ENCODE measurements at places on chromosomes 7 and 10.

GRCh38 chr10:74307061-74307651, 156.1 kb downstream of the ADK start:
- DNase-seq = no peak

DNA sequence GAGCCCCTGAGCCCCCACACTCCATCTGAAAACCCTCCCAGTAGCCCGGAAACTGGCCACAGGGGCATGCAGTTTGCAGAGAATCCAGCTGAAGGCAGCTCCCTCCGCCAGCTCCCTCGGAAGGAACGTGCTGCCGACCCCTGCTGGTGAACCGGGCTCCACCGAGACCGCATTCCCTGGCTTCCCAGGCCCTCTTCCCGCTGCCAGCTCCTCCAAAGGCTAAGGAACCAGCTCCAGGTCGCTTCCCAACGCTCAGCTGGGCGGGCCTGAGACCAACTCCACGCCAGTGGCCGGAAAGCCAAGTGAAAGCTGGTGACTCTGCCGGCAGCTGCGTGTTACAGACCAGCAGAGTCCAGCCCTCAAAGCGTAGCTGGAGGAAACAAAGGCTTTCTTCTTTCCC, 35.8 kb downstream of the GPER1 start:
- no peak for DNase-seq

DNA sequence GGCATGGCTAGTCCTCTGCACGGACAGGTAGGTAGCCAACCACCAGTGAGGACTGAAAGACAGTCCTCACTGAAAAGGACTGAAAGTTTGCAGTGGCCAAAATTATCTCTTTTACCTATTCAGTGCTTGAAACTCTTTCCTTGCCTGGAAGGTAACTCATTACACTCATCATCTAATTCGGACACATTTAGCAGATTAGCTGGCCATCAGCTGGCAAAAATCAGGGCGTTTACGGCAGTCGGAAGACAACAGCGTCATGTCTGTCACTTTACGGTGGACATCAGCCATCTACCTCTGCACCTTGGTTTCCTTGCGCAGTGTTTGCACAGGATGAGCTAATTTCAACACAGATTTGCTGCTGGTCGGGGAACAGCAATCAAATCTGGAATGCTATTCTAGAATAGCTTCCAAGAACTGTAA, 740 bp downstream of the ANXA7 start:
- peak; percentile 31 for DNase-seq

- no peak for DNase-seq
These were observed 56.0 kb upstream of the MACROH2A2 start for GRCh38 chr10:69996611-69997010.

DNA sequence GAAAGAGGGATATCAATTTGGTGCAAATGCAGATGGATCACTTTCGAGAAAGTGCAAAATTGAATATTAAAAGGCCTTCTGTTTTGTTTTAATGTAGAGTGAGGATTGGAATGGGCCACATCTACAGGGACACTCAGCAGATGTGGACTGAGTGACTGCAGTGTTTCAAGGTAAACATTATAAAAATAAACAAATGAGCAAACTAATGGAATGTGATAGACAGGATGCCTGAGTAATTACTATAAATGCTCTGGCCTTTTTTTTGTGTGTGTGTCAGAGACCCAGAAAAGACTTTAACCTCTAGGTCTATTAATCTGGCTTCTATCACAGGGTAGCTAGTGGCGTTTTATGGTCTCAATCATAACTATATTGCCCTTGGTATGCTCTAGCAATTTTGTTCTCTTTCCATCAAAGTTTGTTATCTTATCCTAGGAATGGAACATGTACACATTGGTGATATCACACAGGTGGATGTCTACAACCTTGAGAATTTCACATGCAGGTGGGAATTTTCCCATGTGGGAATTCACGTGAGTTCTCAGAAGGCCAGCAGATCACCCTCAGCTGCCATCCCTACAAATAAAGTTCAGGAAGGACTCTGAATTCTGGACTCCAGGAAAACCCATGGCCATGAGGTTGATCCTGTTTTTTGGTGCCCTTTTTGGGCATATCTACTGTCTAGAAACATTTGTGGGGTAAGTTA, at the start of gene CPA2:
Gene CPA2, plus strand, starts transcription at position 606 of the 703 bp plus-strand sequence. Its CDS starts 19 bp downstream, at position 625.
- DNase-seq = no peak

GRCh38 chr10:10765017-10765416, 252.7 kb upstream of the CELF2 start:
- DNase-seq = no peak

Measured in SHP77 treated with DMSO at 0.1 percent for 48 hours (cell line).